ENCODE measurements at places on chromosomes 1 and 21. TPM values are rescaled to one million over a fixed set of nuclear protein-coding genes. Genes with fewer than 3 reads are reported as not detected.

The CFAP74 gene
- total RNA-seq: not detected

- no peaks in the 10 kb centered on the region for H3K4me1 ChIP-seq
- no peak overlapping the region for H3K4me3 ChIP-seq
- H3K27me3 ChIP-seq: peaks cover 66% of the 10 kb centered on the region
- H3K36me3 ChIP-seq: no peaks in the 10 kb centered on the region
These were observed 183.3 kb downstream of the IGSF21 start for GRCh38 chr1:18290740-18291412.

DNA sequence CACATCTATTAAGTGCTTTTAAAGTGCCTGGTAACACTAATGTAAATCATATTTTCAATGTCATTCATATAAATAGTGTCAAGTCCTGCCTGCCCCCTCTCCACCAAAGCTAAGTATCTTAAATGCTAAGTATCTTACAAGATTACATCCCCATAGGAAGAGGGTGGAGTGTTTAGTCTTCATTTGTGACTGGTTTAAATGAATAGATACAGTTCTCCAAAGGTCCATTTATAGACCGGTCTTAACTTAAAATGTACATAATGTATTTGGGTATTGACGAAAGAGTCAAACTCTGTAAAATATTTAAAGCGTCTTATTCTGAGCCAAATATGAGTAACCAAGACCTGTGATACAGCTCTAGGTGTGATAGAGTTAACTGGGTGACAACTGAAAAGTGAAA is 60.2 kb downstream of the POU2F1 start:
- no peak overlapping the region for H3K27ac ChIP-seq
- no peaks in the 10 kb centered on the region for H3K27me3 ChIP-seq
- H3K36me3 ChIP-seq: no peaks in the 10 kb centered on the region
- DNase-seq: no peak
- H3K4me1 ChIP-seq: no peaks in the 10 kb centered on the region

DNA sequence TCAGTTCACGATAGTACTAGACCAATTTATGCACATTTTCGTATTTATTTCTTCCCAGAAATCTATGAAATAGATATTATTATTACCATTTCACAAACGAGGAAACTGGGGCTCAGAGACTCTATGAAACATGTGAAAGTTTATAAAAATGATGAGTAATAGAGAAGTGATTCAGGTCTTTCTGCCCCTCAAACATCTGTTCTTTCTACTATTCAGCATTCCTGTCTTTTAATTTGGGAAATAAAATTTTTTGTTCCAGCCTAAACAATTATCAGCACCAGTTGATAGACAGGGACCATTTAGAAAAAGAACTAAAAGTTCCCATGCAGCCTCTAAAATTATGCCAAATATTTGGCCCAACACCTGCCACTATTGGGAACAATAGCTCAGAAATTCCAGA is 585.1 kb downstream of the PTPRC start:
- no peak for DNase-seq
- no peak overlapping the region for H3K4me3 ChIP-seq
- H3K36me3 ChIP-seq: no peaks in the 10 kb centered on the region
- no peaks in the 10 kb centered on the region for H3K4me1 ChIP-seq

GRCh38 chr1:3323021-3323795 is 131.3 kb upstream of the ARHGEF16 start:
- peaks cover 9% of the 10 kb centered on the region for H3K4me1 ChIP-seq
- peaks cover 69% of the 10 kb centered on the region for H3K27me3 ChIP-seq
- no peak overlapping the region for H3K4me3 ChIP-seq

- no peak overlapping the region for H3K27ac ChIP-seq
- no peak for DNase-seq
- peaks cover 6% of the 10 kb centered on the region for H3K4me1 ChIP-seq
- H3K27me3 ChIP-seq: no peaks in the 10 kb centered on the region
These were observed 34.7 kb upstream of the AK4 start for GRCh38 chr1:65113298-65113697.

The SH2D1B gene
- not detected for total RNA-seq
